ENCODE measurements at places on chromosomes 11 and 22.
A peak's percentile ranks its signal among the peaks of the same experiment; 100 is the strongest.

DNA sequence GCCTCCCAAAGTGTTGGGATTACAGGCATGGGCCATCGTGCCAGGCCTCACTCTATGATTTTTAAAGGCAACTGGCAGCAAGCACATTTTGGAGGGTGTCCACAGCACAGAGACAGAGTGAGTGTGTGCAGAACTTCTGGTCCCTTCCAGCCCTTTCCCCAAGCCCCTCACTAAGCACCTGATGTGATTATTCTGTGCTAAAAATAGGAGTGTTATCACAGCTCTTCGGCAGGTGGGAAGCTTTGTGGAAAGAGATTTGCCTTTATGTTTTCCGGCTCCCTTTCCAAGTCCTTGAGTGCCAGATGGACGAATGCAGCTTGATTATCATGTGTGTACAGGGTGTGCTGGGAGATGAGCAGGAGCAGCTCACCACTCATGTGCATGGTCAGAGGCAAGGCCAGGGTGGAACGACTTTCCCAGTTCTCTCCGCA, 310.8 kb downstream of the DDX10 start:
- no peak for DNase-seq

GRCh38 chr22:43081968-43082367, 7.2 kb downstream of the TTLL1 start:
- no peak for DNase-seq

DNA sequence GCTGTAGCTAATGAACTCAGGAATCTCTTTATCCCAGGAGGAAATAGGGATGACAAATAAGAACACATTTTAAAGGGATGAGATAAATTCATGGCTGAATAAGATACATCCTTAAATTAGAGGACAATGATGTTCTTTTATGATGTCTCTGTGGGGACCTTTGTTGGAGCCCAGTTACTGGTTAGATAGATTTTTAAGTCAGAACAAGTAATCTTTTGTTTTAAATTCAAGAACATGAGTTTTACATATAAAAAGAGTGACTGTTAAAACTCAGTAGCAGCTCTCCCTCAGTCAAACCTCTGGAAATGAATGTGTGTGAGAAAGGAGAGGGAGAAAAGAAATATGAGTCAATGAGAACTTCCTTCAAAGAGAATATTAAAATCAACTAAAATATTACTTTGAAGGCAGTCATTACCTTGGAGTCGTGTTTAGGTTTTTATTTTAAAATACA, 241.6 kb downstream of the SWAP70 start:
- no peak for DNase-seq

GRCh38 chr11:82775736-82776346, 42.2 kb upstream of the FAM181B start:
- DNase-seq = peak; percentile 13

DNA sequence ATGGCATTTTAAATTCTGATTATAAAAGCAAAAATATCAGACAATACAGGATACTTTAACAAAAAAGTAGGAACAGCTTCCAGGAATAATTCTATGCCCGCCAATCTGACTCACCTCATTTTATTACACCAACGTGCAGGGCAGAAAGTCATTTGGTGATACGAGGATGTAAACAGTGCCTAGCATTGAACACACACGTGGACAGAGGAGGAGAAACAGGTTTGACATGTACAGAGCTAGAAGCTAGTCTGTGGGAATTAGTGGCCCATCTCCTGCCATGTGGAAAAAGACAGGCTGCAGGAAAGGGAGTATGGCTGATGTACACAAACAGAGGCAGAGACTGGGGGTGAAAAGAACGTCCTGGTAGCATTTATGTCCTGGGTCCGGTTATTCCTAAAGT, 9.0 kb upstream of the SPINDOC start:
- no peak for DNase-seq

DNA sequence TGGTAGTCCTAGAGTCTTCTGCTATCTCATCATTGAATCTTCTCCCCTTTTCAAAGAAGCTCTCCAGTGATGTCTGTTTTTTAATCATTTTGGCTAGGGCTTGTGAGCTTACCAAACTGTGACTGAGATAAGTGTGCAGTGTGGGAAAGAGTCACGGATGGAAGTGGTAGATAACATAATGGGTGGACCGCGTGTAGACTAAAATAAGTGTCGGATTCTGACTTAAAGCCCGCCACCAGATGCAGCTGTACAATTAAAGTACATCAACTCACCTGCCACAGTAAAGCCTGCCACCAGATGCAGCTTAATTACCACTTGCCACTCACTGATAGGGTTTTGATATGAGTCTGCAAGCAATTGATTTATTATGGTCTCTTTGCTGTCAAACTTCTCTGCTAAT, 581.5 kb downstream of the LRRC4C start:
- no peak for DNase-seq

GRCh38 chr11:77118086-77118485, 10.0 kb upstream of the MYO7A start:
- DNase-seq = no peak

DNA sequence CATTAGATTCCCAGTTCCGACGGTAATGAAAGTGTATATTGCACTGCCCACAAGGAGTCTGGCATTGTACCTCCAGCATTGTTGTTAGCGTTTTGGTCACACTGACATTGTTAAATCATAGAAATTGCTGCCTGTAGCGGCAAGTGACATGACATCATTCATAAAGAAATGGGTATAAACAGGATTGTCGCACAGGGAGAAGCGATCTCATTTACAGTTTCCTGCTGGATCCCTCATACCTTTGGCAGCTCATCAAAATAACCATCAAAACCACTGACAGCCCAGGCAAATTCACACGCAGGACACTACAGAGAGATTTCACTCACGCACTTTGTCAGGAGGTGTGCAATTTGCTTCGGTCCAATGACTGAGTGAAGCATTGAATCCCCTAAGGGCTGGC, 3.5 kb downstream of the HTR3B start:
- no peak for DNase-seq

GRCh38 chr11:132671851-132672370, 860.4 kb downstream of the OPCML start:
- no peak for DNase-seq

DNA sequence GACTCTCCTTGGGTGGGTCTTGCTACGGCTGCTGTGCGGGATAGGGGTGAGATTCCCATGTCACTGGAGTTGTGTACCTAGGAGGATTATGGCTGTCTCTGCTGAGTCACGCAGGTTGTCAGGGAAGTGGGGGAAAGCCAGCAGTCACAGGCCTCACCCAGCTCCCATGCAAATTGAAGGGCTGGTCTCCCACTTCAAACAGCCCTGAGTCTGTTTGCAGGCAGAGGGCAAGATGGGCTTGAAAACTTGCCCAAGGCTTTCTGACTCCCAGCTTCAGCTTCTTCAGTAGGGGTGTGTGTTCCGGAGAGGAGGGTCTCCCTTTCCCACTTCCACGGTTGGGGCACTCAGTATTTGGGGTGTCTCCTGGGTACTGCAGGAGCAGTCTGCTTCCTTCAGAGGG, 10.9 kb upstream of the SC5D start:
- DNase-seq = no peak

GRCh38 chr22:36775586-36775963, 344 bp downstream of the IFT27 start:
- peak; percentile 31 for DNase-seq

GRCh38 chr11:20771681-20772080, 102.3 kb downstream of the NELL1 start:
- no peak for DNase-seq

DNA sequence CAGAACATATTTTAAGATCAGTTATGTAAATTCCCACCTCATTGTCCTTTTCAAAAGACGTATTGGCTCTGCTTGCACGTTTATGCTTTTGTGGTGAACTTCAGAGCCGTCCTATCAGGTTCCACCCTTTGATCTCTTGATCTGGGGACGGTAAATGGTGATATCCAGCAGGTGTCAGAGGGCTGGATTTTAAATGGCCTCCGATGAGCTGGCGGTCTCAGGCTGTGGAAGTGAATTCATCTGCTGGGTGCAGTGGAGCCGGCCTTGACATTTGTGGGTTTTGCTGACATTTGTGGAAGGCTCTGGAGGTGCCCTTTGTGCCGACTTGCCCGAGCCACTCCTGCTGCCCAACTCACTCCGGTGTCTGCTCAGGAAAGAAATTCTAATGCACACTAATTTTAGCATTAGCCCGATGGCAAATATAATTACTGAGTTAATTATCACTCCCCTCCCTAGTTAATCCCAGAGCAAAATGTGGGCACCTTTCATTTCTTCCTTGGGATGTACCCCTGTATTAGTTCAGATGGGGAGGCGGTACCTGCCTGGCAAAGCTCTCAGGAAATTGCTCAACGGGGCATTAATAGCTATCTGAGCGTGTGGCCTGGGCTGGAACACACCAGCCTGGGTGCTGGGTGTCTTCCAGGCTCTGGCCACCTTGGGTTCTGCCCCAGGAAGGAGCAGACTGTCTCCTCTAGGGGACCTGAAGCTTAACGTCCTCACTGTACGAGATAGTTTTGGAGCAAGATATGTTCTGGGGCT, 9.1 kb downstream of the LRP5 start:
- DNase-seq = no peak

- DNase-seq = no peak
These were observed 9.3 kb upstream of the ANKRD13D start for GRCh38 chr11:67279589-67280340.

DNA sequence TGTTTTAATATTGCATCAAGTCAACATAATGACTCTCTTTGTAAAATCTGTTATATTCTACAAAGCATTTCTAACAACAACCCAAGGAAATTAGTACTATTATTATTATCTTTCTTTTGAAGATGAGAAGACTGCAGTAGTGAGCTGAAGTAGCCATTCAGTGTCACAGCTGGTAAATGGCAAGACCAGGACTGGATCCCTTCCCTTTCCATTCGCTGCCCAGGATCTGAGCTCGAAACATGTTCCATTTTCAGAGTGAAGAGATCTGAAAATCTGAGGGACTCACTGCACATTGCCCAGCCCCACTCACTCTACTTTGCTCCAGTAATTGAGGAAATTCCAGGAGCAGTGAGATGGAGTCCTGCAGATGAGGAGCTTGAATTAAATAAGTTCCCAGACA, 240.0 kb upstream of the BLID start:
- no peak for DNase-seq

DNA sequence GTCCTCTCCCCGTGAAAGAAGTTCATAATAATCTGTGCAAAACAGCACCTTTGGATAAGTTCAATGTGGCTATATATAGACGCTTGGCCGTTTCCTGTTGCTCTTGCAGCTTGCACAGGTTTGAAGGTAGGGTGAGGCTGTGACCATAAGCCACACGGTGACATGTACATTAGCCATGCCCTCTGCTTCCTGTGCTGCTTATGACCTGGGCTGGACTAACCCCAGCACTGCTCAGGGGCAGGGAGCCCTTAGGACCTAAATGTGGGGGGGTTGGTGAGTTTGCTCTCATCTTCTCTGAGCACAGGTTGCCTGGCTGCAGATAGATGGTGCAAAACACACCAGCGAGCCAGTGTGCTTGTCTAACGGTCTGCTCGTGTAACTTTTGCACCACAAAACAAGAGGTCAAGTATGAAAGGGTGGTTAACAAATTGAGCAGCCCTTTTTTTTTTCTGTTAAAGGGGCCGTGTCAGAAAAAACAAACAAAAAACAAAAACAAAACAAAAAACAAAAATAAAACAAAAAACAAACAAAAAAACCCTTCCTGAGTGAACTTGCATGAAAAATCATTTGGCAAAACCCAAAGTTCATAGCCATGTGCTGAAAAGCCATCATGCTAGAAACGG, 37.3 kb downstream of the FLI1 start:
- peak; percentile 36 for DNase-seq

- DNase-seq = no peak
These were observed 34.8 kb downstream of the CELSR1 start for GRCh38 chr22:46502440-46503175.

DNA sequence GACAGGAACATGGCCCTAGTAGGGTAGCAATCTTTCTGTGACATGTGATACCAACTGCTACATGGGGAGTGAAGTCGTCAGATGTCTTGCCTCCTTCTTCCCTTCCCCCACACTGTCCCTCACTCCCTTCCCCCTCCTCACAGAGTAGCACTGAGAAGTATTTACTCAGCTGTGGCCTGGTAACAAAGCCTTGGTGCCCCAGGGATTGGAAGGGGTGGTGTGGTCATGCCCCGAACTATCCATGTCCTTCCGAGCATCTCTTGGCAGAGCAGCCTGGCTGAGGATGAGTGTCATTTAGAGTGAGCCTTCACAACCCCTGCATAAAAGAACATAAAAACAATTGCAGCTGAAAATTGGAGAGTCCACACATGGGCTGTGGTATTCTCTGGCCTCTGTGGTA, 46.1 kb downstream of the ARFGAP2 start:
- DNase-seq = no peak

DNA sequence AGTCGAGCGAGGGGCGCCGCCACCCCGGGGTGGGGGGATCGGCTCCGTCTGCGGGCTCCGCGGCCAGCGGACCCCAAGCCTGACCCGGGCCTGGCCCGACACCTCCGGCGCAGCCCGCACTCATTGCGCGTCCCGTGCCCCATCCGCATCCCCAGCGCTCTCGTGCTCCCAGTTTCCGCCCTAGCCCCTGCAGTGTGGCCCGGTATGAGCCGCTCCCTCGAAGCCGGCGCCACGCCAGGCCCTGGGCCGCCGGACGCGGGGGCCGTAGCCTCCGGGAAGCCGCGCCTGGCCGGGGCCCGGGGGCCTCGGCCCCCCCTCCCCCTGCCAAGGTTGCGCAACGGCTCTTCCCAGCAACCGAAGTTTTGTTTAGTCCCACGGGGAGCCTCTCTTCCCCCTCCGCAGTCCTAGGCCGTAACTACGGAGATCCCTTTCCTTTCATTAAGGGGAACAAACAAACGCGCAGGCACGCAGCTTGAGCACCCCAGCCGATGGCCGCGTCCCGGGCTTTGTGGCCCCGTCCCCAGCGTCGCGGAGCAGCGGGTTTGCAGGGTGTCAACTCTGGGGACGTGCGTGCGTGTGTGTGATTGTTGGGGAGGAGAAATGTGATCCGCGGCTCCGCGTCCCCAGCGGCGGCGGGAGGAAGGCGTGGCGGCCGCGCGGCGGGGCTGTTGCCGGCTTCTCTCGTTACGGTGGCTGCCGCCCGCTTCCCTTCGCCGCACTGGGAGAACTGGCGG, 883 bp downstream of the HIPK3 start:
- DNase-seq = peak; percentile 65

DNA sequence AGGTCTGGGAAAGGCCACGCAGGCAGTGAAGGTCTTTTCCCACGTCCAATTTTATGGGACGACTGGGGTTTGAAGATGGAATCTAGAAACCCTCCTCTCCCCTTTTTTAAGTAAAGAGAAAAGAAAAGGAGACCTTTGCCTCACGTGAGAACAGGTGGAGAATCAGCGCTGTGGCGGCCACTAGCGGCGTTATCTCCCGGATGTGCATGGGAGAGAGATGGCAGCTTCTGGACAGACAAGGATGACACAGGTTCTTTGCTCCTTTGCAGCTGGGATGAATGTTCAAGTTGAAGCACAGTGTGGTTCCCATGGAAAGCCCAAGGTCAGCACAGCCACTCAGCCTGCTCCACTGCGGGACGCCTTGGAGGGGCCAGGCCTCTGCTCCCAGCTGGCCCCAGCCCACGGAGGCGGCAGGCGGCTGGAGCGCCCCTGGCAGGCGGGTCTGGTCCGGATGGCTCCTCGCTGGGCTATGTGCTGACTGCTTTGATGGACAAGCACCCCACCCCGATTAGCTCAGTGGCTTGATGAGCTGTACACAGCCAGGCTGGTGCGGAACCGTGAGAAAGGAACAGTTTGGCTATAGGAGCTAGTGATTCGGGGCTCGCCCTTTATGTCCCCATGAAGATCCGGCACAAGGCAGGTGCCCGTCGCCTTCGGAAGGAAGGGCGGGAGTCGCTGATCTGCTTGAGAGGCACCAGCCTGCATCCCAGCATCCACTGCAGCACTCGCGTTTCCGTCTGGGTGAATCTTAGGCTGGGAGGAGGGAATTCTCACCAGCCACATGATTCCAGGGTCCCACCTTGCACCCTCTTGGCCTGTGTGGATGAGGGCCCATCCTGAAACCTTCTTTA, 14.5 kb upstream of the BID start:
- no peak for DNase-seq

All from CD4-positive, alpha-beta T cell treated with Interleukin-6 at 100 ng/mL for 8 hours (primary cell).